Activated T-cell treated with anti-CD3 and anti-CD28 coated beads, Interleukin-2, amount 50 U/mL, for 24 hours (primary cell): ENCODE measurements at places on chromosomes 4 and X.
A peak's percentile ranks its signal among the peaks of the same experiment; 100 is the strongest.

GRCh38 chr4:1771555-1772305 is 21.4 kb upstream of the FGFR3 start:
- DNase-seq, result no peak

GRCh38 chr4:146041139-146042004 is 102.7 kb upstream of the ZNF827 start:
- no peak for DNase-seq

DNA sequence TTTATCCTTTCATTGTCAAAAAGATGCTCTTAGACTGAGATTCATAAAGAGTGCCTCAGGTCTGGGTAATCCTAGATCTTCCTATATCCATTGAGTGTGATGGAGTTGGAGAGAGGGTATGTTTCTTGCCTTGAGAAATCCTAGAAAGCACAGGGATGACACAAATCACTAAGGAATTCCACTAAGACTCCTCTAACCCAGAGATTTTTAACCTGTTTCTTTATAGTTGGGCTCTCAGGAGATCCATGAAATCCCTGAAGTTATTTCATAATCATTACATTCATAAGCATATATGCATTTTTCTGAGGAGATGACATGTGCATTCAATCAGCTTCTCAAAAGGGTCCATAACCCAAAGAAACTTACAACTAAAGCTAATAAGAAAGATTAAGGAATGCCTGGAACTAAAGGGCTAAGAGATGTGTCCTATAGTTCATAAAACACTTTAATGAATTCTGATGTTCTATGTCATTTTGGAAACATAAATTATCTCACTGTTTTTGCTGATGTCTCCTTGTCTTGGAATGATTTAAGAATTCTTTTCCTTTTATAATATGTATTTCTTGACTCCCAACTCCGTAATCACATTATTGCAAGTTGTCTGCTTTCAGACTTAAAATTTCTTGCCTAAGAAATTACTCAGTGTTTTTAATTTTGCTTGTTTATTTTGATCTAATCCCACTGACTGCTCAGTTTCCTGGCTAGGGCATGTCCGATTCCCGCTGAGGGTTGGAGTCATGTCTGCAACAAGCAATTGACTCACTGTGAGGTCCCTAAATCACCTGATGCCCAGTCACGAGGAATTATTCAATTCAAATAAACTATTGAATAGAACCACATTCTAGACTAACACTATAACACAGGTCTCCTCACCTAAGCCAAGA is 2.8 kb upstream of the AMTN start:
- no peak for DNase-seq

DNA sequence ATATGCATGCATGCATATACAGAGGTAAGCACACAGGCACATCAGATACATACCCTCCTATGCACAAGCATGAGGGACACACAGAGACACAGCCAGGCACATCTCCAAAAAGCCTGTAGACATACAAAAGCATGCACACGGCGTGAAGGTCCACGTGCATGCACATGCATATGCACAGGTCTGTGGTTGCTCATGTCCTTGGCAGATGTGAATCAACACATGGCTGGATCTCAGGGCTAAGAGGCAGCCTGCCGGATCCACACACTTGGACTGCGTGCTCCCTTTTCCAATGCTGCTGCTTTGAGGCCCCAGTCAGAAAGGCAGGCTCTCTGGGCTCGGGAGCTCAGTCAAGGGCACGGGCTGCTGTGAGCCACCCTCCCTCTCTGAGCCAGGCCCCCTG is 3.6 kb downstream of the STARD8 start:
- no peak for DNase-seq

- no peak for DNase-seq
Observed at GRCh38 chr4:145487631-145488030, 6.0 kb downstream of the SMAD1 start.

GRCh38 chr4:23476515-23477090 is 413.2 kb downstream of the PPARGC1A start:
- DNase-seq, result no peak

- DNase-seq, result no peak
Observed at GRCh38 chrX:85243155-85243554, 424 bp downstream of the SATL1 start.

DNA sequence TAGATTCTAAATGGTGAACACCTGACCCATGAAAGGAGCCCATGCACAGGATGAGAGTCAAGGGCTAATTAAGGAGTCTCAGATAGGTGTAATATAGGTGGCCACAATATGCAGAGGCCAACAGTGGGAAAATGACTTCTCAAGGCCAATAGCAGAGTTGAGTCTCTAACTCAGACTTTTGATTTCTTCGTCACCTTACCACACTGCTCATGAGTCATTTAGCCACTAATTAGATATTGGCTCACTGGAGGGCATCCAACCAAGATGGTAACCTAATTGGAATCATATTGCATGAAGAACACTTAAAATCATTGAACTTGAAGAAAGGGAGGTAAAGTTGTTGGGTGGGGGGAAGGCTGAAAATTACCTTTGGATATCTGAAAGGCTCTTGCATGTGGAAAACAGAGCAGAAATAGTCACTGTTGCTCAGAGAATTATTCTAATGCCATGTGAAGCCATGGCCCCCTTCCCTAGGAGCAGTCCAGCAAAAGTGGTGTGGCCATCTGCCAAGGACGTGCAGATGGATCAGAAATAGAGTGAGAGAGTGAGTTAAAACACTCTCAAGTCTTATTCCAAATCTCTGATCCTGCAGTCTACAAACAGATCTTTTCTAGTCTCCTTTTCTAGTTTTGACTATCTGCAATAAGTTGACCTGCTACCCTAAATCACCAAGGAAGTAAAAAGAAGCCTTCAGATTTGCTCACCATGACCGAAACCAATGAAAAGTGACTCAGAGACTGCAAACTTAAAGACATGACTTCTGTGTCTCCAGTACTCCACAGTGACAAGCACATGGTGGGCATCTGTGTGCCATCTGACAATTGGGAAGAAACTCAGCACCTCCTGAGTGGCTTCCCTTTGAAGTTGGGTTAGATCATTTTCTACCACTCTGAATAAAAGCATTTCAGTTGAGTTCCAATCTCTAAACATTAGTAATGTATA is 93.9 kb upstream of the C1QTNF7 start:
- no peak for DNase-seq

GRCh38 chr4:43282534-43282933 is 390.0 kb downstream of the GRXCR1 start:
- no peak for DNase-seq

- DNase-seq, result no peak
Observed at GRCh38 chr4:8370835-8371595, 69.5 kb downstream of the ACOX3 start.

- peak; percentile 36 for DNase-seq
Observed at GRCh38 chr4:143337600-143338287, 1.1 kb downstream of the GAB1 start.

GRCh38 chr4:47482326-47482725 is 2.7 kb upstream of the ATP10D start:
- no peak for DNase-seq

- no peak for DNase-seq
Observed at GRCh38 chr4:18676526-18676915, 655.0 kb upstream of the LCORL start.

GRCh38 chr4:130336585-130337217 is 1240.7 kb downstream of the C4orf33 start:
- no peak for DNase-seq

DNA sequence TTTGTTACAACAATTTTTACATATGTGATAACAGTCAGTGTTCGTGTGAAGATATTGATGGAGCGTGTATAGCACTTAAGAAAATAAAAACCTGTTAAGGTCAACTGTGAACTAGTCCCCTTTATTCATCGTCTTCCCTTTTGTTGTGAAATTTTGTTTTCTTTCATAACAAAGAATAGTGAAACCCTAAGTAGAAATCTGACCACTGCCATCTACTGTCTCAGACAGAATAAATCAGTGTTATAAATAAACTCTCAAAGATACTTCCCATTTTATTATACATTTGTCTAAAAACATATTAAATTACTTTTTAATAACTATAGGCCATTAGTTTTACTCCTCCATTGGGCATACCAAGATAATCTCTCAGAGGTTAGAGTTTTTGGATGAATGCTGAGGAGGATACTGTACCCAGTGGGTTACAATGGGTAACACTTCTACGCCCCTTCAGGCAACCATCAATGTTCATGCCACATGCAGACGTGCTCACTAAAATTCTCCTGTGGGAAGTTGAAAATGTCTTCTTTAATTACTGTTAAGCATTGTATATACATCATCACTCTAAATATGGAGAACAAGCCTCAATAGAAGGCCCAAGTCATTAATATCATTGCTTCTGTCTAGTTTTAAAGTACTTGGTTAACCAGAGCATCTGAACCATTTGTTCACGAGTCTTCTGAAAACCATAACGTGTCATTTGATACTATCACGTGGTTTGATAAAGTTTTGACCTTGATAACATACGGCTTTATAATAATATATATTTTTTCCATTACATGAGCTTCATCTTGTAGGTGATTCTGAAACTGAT is 171.2 kb downstream of the TMA16 start:
- no peak for DNase-seq

DNA sequence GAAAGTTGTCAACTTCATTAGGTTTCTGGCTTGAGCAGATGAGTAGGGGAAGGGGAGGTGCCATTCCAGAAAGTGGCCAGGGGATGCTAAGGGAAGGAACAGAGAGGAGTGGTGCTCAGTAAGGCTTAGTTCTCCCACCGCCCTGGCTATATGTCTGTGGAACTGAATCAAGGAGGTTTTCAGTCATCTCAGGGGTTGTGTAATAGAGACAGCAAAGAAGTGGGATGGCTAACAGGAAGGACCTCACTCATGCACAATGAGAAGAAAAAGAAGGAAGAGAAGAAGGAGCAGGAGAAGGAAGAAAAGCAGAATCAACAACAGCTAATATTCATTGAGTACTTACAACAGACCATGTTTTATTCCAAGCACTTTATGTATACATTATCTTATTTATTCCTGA is 368.7 kb downstream of the MID1IP1 start:
- no peak for DNase-seq

DNA sequence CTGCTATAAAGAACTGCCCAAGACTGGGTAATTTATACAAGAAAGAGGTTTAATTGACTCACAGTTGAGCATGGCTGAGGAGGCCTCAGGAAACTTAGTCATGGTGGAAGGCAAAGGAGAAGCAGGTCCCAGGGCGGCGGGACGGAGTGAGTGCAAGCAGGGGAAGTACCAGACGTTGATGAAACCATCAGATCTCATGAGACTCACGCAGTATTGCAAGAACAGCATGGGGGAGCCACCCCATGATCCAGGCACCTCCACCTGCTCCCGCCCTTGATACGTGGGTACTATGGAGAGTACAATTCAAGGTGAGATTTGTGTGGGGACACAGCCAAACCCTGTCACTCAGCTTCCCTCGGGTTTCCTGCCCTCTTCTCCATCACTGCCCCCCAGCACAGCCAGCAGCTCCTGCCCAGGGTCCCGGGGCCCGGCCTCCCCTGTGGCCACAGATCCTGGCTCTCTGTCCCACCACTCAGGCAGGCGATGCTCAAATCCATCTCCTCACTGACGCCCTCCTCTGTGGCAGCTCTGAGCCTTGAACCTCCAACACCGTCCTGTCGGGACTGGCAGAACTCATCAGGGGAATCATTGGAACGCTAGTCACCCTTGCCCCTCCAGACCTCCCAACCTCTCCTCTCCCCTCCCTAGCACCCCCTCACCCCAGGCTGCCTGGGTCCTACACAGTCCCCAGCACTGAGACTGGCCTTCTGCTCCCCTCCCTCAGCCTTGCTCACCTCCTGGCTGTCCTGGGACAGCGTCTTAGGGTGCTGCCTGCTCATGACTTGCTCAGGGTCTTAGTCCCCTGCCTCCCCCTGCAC is 37.6 kb downstream of the FGFRL1 start:
- peak; percentile 35 for DNase-seq

DNA sequence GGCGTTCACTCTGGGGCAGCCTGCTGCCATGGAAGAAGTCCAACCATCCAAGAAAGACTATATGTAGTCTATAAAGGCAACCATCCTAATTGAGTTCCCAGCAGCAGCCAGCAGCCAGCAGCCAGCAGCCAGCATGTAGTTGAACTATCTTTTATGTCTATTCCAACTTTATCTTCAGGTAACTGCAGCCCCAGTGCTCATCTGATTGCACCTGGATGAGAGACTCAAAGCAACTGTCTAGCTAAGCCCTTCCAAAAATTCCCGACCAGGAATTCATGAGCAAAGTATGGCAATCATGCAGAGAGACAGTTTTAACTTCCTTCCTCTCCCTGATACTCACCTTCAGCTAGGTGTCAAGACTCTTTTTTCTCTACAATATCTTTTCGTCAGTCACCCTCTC is 216.8 kb downstream of the ANTXR2 start:
- no peak for DNase-seq

DNA sequence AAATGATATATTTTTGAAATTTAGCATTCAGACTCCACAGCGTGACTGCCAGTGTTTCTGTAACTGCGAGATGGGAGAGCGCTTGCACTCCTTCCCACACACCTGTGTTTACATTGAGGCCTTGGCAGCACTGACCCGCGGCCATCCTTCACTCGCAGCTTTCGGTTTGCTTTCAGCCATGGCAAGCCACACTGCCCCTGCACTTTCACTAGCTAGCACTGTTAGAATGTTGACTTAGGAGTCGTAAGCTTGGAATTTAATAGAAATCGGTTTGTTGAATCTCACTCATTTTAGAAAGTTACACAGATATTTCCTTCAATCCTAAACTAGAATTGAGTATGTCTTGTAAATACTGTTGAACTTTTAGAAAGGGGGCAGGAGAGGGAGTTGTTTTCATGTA is 136.2 kb downstream of the CFAP299 start:
- no peak for DNase-seq

GRCh38 chr4:3857269-3857926 is 91.2 kb downstream of the ADRA2C start:
- no peak for DNase-seq

DNA sequence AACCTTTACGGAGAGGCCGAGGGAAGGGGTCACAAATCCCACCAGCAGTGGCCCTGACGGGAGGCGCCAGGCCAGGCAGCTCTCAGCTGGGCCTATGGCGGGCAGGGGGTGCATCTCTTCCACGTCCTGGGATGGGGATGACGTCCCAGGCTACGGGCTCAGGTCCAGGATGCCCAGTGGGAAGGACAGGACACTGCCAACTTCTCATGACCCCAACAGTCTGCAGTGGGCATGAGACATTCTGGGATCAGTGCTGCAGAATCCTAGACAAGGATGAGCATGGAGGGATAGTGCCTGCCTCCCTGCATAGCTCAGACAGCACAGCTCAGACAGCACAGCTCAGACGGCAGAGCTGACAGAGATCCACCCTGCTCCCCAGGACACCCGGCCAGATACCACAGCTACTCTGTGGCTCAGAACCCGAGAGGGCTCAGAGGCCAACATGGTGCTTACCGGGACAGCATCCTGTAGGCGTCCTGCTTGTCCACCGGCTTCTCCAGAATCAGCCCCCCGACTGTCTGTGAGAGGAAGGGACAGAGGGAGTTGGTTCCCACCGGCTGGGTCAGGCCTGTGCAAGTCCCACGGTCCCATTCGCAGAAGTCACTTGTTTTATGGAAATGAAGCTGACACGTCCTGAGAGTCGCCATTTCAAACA is 17.3 kb downstream of the ASMTL start:
- no peak for DNase-seq
